Activated naive CD8-positive, alpha-beta T cell treated with anti-CD3 and anti-CD28 coated beads, Interleukin-2, amount 10 ng/mL, durations not matched to agents 7 days and 5 days (primary cell): ENCODE measurements at places on chromosomes 5 and 9.

DNA sequence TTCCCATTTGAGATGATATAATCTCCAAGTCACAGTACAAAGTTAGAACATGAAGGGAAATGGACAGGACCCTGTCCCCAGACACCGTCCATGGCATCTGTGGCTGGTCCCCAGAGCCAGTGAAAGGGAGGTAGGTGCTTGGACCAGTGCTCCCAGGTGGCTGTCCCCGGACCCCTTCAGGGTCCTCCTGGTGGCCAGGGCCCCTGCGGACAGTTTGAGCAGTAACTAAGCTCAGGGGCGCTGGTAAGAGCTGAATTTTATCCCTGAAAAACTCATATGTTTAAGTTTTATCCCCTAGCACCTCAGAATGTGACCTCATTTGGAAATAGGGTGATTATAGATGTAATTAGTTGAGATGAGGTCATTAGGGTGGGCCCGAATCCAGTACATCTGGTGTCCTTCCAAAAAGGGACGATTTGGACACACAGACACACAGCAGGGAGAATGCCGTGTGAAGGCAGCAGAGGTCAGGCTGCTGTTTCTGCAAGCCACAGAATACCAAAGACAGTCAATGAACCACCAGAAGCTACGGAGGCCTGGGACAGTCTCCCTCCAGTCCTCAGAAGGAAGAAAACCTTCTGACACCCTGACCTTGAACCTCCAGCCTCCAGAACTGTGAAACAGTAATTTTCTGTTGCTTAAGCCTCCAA lies 185.0 kb downstream of the ATPSCKMT start:
- DNase-seq: no peak
- H3K36me3 ChIP-seq: no peaks in the 10 kb centered on the region
- H3K27me3 ChIP-seq: no peaks in the 10 kb centered on the region
- no peak overlapping the region for H3K4me3 ChIP-seq
- no peak overlapping the region for H3K27ac ChIP-seq

DNA sequence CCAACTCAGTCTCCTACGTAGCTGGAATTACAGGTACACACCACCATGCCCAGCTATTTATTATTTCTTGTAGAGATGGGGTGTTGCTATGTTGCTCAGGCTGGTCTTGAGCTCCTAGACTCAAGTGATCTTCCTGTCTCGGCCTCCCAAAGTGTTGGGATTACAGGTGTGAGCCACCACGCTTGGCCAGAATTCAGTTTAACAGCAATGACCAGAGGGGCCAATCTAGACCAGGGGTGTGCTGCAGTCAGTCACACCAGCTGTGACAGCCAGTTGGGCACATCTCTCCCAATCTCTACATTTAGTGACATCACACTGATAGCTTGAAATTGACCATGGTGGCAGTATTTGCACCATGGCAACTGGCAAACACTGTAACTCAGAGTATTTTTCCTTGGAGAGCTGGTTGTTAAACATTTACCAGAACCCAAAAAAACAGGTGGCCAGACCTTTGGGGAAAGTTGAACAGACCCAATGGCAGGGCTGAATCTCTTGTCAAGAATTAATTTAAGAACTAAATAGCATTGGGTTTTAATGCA lies 67.7 kb upstream of the UBTD2 start:
- H3K4me3 ChIP-seq: no peak overlapping the region
- peaks cover 6% of the 10 kb centered on the region for H3K27me3 ChIP-seq

- H3K4me1 ChIP-seq: peaks cover 4% of the 10 kb centered on the region
- H3K36me3 ChIP-seq: no peaks in the 10 kb centered on the region
- H3K27me3 ChIP-seq: peaks cover 8% of the 10 kb centered on the region
- DNase-seq: no peak
- H3K27ac ChIP-seq: no peak overlapping the region
These were observed 58.5 kb upstream of the PJA2 start for GRCh38 chr5:109468288-109468676.

GRCh38 chr9:1085086-1085485 lies 34.9 kb downstream of the DMRT2 start:
- peaks cover 15% of the 10 kb centered on the region for H3K27me3 ChIP-seq
- no peak overlapping the region for H3K27ac ChIP-seq
- H3K36me3 ChIP-seq: no peaks in the 10 kb centered on the region
- DNase-seq: no peak
- no peak overlapping the region for H3K4me3 ChIP-seq

GRCh38 chr9:124213396-124213795 lies 44.4 kb upstream of the NEK6 start:
- no peaks in the 10 kb centered on the region for H3K27me3 ChIP-seq
- H3K27ac ChIP-seq: no peak overlapping the region
- no peaks in the 10 kb centered on the region for H3K36me3 ChIP-seq
- peaks cover 62% of the 10 kb centered on the region for H3K4me1 ChIP-seq

DNA sequence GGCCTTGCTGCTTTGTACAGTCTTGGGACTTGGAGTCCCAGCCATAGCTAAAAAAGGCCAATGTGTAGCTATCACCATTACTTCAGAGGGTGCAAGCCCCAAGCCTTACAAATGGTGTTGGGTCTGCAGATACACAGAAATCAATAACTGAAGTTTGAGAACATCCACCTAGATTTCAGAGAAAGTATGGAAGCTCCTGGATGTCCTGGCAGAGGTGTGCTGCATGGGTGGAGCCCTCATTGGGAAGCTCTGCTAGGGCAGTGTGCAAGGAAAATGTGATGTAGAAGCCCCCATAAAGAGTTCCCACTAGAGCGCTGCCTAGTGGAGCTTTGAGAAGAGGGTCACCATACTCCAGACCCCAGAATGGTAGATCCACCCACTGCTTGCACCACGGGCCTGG lies 626.7 kb upstream of the COX7C start:
- no peak for DNase-seq
- H3K27ac ChIP-seq: no peak overlapping the region
- no peaks in the 10 kb centered on the region for H3K4me1 ChIP-seq
- no peak overlapping the region for H3K4me3 ChIP-seq

- no peak for DNase-seq
- no peak overlapping the region for H3K4me3 ChIP-seq
- H3K4me1 ChIP-seq: peaks cover 10% of the 10 kb centered on the region
- peaks cover 2% of the 10 kb centered on the region for H3K36me3 ChIP-seq
- no peak overlapping the region for H3K27ac ChIP-seq
These were observed 323.5 kb upstream of the PTGER4 start for GRCh38 chr5:40356248-40356647.
